NCI-H1694 treated with DMSO at 0.1 percent for 48 hours (cell line): ENCODE measurements at places on chromosomes 1 and 21.
A peak's percentile ranks its signal among the peaks of the same experiment; 100 is the strongest.

DNA sequence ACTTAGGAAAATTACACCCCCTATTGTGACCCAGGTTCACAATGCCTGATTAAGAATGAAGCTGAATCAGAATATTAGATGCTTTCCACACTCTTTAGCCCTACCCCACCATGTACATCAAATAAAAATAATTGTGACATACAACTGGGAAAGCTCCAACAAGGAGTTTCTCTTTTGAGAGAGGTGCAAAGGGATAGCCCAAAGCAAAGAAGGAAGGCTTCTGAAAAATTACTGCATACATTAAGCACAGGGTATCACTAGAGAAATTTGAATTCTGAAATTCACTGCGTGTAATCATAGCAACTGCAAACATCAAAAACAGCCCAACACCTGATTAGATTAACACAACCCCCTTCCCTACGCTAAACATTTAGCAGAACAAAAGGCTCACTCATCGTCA is 34.1 kb downstream of the PDE4B start:
- DNase-seq = no peak

GRCh38 chr1:154983776-154984466 is 777 bp downstream of the FLAD1 start:
- DNase-seq = peak; percentile 46

DNA sequence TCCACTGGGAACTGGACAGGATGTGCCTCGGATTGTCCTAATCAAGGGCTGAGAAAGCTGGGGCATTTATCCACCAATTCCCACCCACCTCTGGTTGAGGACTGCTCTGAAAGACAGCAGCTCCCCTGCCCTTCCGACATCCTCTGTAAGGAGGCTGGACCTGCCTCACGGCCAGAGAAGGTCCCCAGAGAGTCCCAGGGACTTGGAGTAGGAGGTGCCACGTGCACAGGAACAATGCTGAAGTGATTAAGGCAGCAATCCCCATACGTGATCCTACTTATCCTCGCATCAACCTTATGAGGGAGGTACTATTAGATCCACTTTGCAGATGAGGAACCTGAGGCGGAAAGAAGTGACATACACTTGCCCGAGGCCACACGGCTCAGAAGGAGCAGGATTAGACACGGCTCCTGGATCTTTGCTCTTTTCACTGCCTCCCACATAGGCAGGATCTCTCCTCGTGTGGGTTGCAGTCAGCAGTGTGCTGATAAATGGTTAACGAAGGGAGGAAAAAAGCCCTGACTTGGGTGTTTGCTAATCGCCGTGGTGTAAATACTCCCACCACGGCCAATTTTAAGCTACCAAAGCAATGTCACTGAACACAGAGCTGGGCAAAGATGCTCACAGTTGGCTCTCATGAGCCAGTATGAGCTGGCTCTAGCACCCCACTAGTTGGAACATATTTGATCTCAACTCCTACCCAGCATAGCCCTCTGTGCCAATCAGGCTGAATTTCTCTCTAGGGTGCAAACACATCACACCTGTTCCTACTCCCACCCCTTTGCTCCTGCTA is 18.6 kb upstream of the LDLRAP1 start:
- no peak for DNase-seq

DNA sequence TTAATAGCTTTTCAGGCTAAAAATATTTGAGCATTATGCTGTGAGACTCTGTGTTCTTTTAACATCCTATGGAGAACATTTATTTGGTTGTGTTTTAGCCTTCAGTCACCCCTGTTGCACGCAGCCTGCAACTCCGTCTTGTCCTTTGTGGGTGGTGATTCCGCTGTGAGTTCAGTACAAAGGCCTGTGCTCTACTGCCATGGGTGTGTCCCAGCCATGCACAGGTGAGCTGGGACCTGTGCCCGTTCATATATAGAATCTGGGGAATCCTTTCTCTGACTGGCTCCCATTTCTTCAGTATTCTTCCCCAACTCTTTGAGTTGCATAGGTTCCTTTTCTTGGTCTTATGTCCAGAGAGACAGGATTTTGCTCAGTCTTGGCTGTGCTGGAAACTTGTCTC is 61.4 kb downstream of the ACTL8 start:
- DNase-seq = no peak

DNA sequence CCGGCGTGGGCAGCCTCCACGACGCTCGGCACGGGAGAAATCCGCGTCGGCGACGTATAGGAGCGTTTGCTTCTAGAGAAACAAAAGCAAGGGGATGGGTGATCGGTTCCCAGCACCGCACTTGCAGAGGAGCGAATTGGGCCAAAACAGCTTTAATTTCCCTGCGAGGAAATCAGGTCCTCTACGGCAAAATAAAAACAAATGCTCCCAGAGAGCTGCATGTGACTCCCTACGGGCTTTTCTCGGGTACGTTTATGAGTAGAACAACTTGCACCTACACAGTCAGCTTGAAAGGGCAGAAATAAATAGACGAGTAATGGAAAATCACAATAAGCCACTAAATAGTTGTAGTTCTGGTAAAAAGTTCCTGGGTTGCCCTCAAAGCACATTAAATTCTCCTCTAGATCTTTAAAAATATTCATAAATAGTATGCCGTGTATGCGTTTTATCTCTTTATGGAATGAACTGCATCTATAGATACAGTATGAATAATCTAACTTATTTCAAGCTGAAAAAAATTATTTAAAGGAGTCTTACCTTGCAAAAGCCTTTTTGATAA is 1.2 kb downstream of the NHLH2 start:
- peak; percentile 46 for DNase-seq

- no peak for DNase-seq
Observed at GRCh38 chr1:117828201-117828600, 101.2 kb downstream of the GDAP2 start.

DNA sequence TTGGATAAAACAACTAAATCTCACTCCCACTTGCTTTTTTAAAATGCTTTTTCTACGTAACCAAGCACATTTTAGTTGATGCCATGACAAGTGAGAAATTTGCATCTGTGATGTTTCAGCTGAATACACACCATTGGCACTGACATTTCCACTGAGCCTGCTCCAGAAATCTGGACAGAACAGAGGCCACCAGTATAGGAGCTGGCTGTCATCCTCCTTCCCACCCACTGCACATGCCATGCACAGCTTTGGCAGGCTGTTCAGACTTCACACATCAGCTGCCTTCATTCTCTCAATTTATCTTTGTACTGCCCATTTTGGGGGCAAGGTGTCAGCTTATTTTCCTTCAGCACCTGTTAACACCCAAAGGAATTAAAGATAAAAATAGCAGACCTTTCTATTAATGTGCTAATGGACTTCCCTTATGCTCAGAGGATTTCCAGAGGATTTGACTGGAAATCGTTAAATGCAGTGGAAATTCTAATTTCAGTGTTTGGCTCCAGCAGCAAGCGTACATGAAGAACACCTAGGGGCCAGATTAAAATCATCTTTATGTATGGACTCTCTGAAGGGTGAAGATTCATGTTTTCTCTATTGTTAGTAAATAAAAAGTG is 12.9 kb upstream of the PODN start:
- DNase-seq = peak; percentile 50

GRCh38 chr1:215623162-215623561 is 56.1 kb downstream of the KCTD3 start:
- no peak for DNase-seq

DNA sequence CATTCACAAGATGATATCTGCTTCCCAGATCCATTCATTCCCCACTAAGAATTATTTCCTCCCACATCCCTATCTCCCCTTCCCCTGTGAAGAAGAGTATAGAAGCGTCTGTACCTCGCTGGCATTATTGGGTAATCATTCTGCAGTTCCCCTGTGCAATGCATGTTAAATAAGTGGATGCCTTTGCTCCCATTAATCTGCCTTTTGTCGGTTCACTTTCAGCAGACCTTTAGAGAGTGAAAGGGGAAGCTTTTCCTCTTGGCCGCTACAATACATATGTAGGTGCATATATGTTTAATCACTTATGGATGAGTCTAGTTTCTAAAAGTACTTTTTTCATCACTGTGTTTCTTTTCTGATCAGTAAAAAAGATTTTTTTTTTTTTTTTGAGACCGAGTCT is 7.0 kb downstream of the CLCN6 start:
- no peak for DNase-seq
